ENCODE measurements at places on chromosomes 5 and 9. TPM values are rescaled to one million over a fixed set of nuclear protein-coding genes. Genes with fewer than 3 reads are reported as not detected.

- H3K4me3 ChIP-seq: no peak overlapping the region
- no peaks in the 10 kb centered on the region for H3K27me3 ChIP-seq
Measured at GRCh38 chr9:122477346-122477745, 380 bp downstream of the OR1J1 start.

The SLC23A1 gene
- total RNA-seq: 17.5 TPM

DNA sequence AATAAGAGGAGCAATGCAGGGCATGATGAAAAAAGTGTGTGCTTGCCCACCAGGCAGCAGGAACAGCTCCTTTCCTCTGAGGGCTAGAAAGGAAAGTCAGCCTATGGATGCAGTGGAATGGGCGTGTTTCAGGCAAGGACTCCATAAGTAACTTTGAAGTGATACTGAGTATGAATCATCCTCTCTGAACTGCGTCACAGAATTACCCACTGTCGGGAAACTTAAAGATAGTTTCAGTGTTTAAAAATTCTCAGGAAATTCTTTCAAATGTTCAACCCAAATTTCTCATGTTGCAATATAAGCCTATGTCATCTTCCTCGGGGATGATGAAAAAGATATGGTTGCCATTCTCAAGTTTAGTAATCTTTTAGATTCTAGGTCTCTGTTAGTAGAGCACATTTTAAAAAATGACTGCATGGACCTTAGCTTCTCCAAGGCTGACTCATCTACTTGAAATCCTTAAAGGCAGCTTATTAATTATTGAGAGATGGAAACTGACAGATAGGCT lies 27.7 kb downstream of the PTCD2 start:
- H3K4me3 ChIP-seq: no peak overlapping the region
- no peak overlapping the region for H3K27ac ChIP-seq
- no peaks in the 10 kb centered on the region for H3K27me3 ChIP-seq
- H3K4me1 ChIP-seq: peaks cover 10% of the 10 kb centered on the region

GRCh38 chr5:110770286-110770685 lies 31.5 kb downstream of the SLC25A46 start:
- H3K36me3 ChIP-seq: no peaks in the 10 kb centered on the region
- DNase-seq: no peak
- no peaks in the 10 kb centered on the region for H3K4me1 ChIP-seq
- H3K27me3 ChIP-seq: no peaks in the 10 kb centered on the region
- no peak overlapping the region for H3K27ac ChIP-seq

The ANKRD31 gene
- 0.05 TPM for total RNA-seq

DNA sequence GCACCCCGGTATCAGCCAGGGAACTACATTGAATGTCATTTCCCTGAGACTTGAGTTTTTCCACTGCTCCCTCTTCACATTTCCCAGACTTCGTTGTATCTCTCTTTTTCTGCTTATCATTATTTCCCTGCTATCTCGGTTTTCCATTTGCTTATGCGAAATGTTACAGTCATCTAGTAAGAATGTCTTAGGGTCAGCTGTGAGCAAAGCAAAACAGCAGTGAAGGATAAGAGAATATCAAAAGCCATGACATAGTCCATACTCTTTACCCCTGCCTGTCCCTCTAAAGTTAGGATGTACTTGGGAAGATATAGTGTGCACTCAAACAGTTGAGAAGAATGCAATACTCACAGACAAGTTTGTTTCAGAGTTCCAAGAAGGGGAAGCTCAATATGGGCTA lies 88.7 kb downstream of the ITGA1 start:
- no peak for DNase-seq
- peaks cover 7% of the 10 kb centered on the region for H3K36me3 ChIP-seq
- H3K27ac ChIP-seq: peak overlapping the region; percentile 15
- H3K4me3 ChIP-seq: no peak overlapping the region
- H3K4me1 ChIP-seq: no peaks in the 10 kb centered on the region
- H3K27me3 ChIP-seq: no peaks in the 10 kb centered on the region

DNA sequence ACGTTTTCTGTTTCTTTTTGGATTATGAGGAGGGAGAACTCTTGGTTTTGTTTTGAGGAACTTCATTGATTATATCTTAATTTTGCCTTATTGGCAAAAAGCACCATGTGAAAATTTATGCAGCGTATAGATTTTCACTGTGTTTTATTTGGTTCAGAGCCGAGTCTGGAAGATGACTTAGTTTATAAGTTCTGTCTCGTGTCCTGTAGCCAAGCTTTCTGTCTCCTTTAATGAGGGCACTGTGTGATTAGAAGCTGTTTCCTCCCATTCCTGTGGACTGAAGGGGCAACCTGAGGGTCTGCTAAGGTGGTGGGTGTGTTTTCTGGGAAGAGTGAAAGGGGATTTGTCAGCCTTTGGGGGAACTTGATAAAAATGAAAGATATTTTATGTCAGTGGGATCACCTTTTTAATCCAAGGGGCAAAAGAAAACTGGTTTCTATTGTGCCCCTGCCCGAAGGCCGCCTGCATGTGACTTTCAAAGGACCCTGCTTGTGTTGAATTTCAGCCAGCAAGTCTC lies 262.1 kb downstream of the FANCC start:
- H3K4me1 ChIP-seq: peaks cover 58% of the 10 kb centered on the region
- no peaks in the 10 kb centered on the region for H3K27me3 ChIP-seq
- H3K27ac ChIP-seq: peak overlapping the region; percentile 70

- no peak overlapping the region for H3K27ac ChIP-seq
- H3K4me3 ChIP-seq: no peak overlapping the region
- H3K4me1 ChIP-seq: no peaks in the 10 kb centered on the region
- H3K27me3 ChIP-seq: no peaks in the 10 kb centered on the region
Measured at GRCh38 chr9:35628389-35628991, 10.3 kb upstream of the CD72 start.

GRCh38 chr9:120923620-120924328 lies 2.8 kb downstream of the TRAF1 start:
- DNase-seq: no peak
- H3K4me1 ChIP-seq: no peaks in the 10 kb centered on the region
- H3K4me3 ChIP-seq: no peak overlapping the region
- no peaks in the 10 kb centered on the region for H3K36me3 ChIP-seq

DNA sequence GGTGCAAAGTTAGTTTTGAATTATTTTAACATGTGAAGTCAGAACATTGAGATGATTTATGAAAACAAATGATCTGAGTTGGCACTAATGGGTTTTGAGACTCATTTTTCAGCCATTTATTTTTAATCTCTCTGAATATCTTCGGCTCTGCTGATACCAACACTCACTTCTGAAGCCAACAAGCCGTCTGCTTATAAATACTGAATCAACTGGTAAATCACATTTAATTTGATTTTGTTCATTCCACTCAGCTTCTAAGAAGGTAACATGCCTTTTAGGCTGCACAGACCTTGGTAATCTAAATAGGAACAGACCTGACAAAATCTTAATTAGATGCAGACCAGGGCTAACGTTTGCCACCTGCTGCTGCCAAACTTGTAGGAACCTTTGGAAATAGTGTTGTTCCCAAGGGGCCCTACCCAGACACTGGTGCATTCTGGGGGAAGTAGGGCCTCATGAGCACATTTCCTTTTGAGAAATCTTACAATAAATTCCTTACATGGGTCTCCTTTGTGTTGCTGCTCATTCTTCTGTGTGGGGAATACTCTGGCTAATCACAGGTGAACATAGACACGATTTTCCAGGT lies 182.2 kb downstream of the KCTD16 start:
- no peaks in the 10 kb centered on the region for H3K4me1 ChIP-seq
- no peak overlapping the region for H3K27ac ChIP-seq
- DNase-seq: no peak
- H3K27me3 ChIP-seq: no peaks in the 10 kb centered on the region

The SPARC gene
- total RNA-seq: 116 TPM

- peak overlapping the region; percentile 43 for H3K27ac ChIP-seq
- H3K27me3 ChIP-seq: no peaks in the 10 kb centered on the region
- DNase-seq: no peak
- no peaks in the 10 kb centered on the region for H3K4me1 ChIP-seq
- no peak overlapping the region for H3K4me3 ChIP-seq
Measured at GRCh38 chr5:179294891-179295777, 50.1 kb downstream of the ADAMTS2 start.

The ISL1 gene
- total RNA-seq: not detected

The CFAP77 gene
- not detected for total RNA-seq

- no peak for DNase-seq
- H3K4me3 ChIP-seq: no peak overlapping the region
- H3K27ac ChIP-seq: peak overlapping the region; percentile 5
Measured at GRCh38 chr9:14289916-14290315, 24.0 kb downstream of the NFIB start.

The SLCO6A1 gene
- not detected for total RNA-seq

GRCh38 chr9:92720209-92720765 lies 44.3 kb downstream of the BICD2 start:
- no peak overlapping the region for H3K4me3 ChIP-seq
- H3K36me3 ChIP-seq: peaks cover 10% of the 10 kb centered on the region

GRCh38 chr5:138632900-138633489 lies 57.8 kb upstream of the HSPA9 start:
- no peaks in the 10 kb centered on the region for H3K36me3 ChIP-seq
- no peak overlapping the region for H3K4me3 ChIP-seq
- DNase-seq: peak; percentile 43
- no peaks in the 10 kb centered on the region for H3K27me3 ChIP-seq

DNA sequence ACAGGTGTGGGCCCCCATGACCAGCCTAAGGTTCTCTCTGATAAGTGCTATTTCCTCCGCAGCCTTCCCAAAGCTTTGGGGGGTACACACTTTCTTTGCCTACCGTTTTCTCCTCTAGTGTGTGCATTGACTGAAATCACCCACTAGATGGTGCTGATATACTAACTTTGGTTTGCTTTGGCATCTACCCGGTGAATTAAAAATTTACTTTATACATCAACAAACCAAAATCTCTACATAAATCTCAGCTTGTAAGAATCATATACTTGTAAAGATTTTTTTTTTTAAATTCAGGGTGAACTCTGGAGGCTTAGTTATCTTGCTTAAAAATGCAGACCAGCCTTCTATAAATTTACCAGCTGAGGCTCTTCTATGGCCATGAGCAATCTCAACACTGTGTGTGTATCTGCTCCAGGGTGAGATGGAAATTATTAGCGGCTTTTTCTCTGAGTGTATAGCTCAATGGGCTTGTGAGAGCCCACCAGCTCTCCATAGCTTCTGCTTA lies 475.7 kb upstream of the TNC start:
- no peaks in the 10 kb centered on the region for H3K36me3 ChIP-seq
- no peak overlapping the region for H3K4me3 ChIP-seq
- no peak overlapping the region for H3K27ac ChIP-seq
- no peak for DNase-seq
- no peaks in the 10 kb centered on the region for H3K4me1 ChIP-seq

The PCDHGA2 gene
- 0.23 TPM for total RNA-seq

DNA sequence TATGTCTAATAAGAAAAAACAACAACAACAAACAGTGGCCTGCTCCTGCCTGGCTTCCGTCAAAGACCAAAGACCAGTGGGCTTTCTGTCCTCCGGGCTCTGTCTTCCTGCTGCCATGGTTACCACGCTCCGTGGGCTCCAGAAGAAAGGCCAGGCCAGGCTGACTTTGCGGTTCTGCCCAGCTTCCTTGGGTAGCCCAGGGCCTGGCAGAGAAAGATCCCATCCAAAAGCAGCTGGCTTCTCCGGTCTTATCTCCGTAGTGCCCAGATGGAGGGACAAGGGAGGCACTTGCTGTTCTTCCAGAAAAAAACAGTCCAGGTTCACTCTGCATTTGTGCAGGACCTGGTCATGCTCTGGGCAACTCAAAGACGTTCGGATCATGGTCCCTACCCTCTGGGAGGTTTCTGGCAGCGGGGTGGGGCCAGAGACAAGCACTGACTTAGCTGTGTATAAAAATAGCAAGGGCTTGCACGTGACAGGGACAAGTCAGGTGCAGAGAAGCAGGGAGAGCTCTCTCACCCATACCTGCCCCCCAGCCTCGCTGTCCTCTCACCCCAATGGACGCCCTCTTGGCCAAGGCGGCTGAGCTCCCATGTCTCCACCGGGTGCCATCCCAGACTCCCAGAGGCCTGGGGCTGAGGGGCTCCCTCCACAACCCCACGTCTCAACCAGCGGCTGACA lies 212.2 kb downstream of the C9orf50 start:
- H3K4me1 ChIP-seq: no peaks in the 10 kb centered on the region
- no peaks in the 10 kb centered on the region for H3K27me3 ChIP-seq
- H3K27ac ChIP-seq: no peak overlapping the region
- H3K36me3 ChIP-seq: no peaks in the 10 kb centered on the region

The LMNB1 gene
- 45.7 TPM for total RNA-seq

DNA sequence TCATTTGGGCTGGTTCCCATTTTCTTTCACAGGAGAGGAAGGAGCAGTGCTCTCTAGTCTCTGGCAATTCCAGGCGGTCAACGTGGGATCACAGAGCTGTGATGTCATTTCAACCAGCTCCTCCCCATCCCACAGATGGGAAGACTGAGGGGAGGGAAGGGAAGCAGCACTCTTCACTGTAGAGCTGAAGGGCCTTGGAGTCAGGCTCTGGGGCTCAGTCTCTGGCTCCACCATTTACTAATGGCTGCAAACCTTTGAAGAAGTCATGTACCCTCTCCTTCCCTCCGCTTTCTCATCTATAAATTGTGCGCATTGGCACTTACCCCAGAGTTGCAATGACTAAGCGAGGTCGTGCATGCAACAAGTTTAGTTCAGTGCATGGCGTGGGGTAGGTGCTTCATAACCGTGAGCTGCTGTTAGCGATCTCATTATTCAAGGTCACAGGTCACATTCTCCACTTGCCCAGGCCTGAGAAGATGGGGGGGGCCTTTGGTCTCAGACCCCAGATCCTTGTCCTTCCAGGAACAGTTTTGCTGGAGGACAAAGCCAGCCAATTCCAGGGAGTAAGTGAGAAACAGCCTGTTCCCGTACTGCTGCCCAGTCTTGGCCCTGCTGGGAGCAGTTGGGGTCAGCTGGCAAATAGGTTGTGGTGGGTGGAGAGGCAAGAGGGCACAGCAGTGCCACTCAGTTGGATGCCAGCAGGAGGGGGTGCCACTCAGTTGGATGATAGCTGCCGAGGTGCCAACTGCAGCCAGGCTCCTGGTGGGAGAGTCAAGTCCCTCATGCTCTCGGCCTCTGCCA lies 136.7 kb downstream of the RGS3 start:
- peaks cover 75% of the 10 kb centered on the region for H3K4me1 ChIP-seq
- no peak overlapping the region for H3K4me3 ChIP-seq
- no peaks in the 10 kb centered on the region for H3K27me3 ChIP-seq
- DNase-seq: no peak
- H3K36me3 ChIP-seq: peaks cover 13% of the 10 kb centered on the region

DNA sequence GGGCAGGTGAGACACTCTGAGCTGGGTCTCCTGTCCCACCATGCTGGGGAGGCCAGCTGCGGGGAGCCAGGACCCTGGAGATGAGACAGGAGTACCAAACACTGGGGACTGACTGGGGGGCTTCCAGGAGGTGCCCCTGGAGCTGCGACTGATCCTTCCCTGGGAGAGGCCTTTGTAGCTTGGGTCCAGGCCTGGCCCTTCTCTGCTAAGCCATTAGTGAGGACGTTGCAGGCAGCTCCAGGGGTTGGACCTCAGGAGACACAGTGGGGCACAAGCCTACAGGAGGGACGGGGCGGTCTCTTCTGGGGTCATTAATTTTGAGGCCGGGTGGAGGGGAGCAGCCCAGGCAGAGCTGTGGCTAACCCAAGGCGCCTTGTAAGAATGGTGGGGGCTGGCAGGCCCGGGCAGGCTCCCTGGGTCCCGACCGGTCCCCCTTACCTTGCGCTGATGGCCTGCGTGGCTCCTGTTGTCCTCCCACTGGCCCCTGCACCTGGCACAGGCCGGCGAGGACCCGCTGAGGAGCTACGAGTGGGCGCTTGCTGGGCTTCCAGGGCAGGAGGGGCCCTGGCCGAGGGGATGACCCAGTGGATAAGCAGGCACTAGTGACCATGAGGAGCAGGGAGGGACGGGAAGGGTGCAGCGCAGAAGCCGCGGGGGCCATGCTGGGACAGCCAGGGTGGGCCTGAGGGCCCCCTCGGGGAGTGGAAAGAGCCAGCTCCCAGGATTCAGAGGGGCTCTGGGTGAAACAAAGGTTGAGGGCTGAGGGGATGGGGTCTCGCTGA lies 5.1 kb downstream of the MRPS2 start:
- H3K4me3 ChIP-seq: no peak overlapping the region
- DNase-seq: no peak
- H3K27ac ChIP-seq: no peak overlapping the region
- H3K27me3 ChIP-seq: no peaks in the 10 kb centered on the region
- peaks cover 23% of the 10 kb centered on the region for H3K36me3 ChIP-seq
- H3K4me1 ChIP-seq: peaks cover 2% of the 10 kb centered on the region
